ENCODE measurements at places on chromosomes 2 and 18. TPM values are rescaled to one million over a fixed set of nuclear protein-coding genes. Genes with fewer than 3 reads are reported as not detected.

CCDC148 gene
- 1.4 TPM for total RNA-seq

DNA sequence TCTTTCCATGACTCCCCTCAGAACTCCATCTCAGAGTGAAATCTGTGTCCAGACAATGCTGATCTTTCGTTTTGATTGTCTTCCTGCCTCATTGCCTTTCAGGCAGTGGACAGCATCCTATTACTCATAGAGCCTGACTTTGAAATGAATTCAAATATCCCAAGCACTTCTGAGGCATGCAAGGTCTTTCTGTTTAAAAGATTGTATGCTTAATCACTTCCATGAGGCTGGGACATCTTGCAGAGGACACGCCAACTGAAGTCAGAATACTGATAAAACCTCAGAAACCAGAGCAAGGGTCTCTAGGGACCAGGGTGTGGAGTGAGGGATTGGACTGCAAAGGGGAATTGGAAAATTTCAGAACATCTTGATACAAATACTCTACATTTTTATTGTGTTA, 836.5 kb upstream of the ID2 start:
- no peak overlapping the region for H3K4me3 ChIP-seq
- no peak overlapping the region for H3K27ac ChIP-seq
- no peak for DNase-seq
- H3K4me1 ChIP-seq: peaks cover 15% of the 10 kb centered on the region
- no peaks in the 10 kb centered on the region for H3K27me3 ChIP-seq

- no peaks in the 10 kb centered on the region for H3K27me3 ChIP-seq
- H3K27ac ChIP-seq: no peak overlapping the region
- peaks cover 3% of the 10 kb centered on the region for H3K36me3 ChIP-seq
- DNase-seq: no peak
Measured at GRCh38 chr2:45394842-45395241, 216.2 kb downstream of the SRBD1 start.

DNA sequence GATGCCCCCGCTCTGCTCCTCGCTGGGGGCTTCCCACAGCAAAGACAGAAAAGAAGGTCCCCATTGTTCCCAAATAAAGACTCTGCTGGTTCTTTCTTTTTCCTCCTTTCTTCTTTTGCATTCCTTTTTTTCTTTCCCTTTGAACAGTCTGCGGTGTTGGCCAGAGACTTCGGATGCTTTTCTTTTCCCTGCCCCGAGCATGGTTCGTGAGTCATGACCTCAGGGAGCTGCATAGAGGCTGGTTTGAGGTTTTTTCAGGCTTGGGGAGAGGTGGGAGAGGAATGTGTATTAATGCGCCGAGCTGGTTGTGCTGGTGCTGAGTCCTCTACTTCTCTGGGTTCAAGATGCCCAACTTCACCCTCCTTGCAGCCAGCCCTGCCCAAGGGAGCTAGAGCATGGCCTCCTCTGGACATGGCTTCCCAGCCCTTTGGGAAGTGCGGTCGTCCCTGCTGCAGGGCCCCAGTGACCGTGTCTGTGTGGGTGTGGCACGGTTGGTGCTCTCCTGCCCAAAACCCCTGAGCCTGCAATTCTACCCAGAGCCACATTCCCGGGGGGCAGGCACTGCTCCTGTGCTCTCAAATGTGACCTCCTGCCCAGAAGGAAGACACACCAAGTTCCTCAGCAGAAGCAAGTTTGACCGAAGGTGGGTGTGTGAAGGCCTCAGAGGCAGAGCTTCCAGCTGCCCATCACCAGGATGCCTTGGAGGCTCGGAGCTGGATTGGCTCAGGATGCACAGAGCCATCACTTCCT, 9.0 kb upstream of the ARHGEF4 start:
- H3K4me3 ChIP-seq: peak overlapping the region; percentile 69
- no peaks in the 10 kb centered on the region for H3K27me3 ChIP-seq
- DNase-seq: no peak
- H3K36me3 ChIP-seq: no peaks in the 10 kb centered on the region
- peak overlapping the region; percentile 3 for H3K27ac ChIP-seq
- H3K4me1 ChIP-seq: peaks cover 65% of the 10 kb centered on the region

GRCh38 chr2:221176667-221177066, 395.4 kb downstream of the EPHA4 start:
- no peak overlapping the region for H3K27ac ChIP-seq
- DNase-seq: no peak
- no peaks in the 10 kb centered on the region for H3K36me3 ChIP-seq
- H3K4me3 ChIP-seq: no peak overlapping the region

- H3K4me3 ChIP-seq: no peak overlapping the region
- no peak for DNase-seq
- no peak overlapping the region for H3K27ac ChIP-seq
- H3K36me3 ChIP-seq: no peaks in the 10 kb centered on the region
- no peaks in the 10 kb centered on the region for H3K27me3 ChIP-seq
- no peaks in the 10 kb centered on the region for H3K4me1 ChIP-seq
Measured at GRCh38 chr2:40085786-40086185, 306.7 kb upstream of the THUMPD2 start.

DNA sequence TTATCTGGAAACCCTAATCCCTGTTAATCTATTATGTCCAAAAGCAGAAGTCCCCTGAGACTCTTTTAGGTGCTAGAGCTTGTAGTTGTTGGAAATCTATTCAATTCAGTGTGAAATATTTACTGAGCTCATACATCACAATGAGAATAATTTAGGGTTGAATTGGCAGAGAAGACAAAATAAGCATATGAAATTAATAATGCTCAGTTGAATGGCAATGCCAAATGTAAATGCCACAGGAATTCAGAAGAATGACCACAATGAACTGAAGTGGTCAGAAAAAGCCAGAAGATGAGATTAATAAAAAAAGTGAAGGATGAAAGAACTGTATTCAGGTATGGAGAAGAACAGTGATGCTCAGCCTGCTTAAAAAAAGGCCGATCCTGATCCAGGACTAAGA, 8.0 kb upstream of the STAT4 start:
- no peak overlapping the region for H3K27ac ChIP-seq
- no peak overlapping the region for H3K4me3 ChIP-seq
- H3K4me1 ChIP-seq: no peaks in the 10 kb centered on the region
- peaks cover 2% of the 10 kb centered on the region for H3K36me3 ChIP-seq

GRCh38 chr18:36464126-36464651, 166.7 kb downstream of the FHOD3 start:
- no peak overlapping the region for H3K4me3 ChIP-seq
- H3K36me3 ChIP-seq: no peaks in the 10 kb centered on the region
- peak overlapping the region; percentile 1 for H3K27ac ChIP-seq

DNA sequence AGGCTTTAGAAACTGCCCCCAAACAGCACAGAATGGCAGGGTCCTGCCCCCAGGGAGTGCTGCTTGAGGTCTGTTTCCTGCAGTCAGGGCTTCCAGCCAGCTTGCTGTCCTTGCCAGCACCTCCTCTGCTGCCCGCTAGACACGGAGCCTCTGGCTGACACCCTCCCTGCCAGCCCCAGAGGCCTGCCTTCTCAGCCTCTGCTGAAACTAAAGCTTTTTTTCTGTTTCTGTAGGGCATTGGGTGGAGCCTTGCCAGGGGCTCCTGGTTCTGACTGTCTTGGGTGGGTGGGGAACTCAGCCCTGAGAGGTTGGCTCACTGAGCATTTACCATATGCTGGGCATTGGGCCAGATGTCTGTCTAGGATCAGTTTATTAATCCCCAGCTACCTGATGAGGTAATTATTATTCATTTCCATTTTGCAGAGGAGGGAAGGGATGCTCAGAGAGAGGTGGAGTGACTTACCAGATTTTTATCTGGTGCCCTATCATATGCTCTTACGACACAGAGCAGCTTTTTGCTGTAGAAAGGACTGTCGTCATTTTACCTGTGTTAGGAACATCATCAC, 35.4 kb downstream of the INPP4A start:
- no peak overlapping the region for H3K4me3 ChIP-seq
- no peak overlapping the region for H3K27ac ChIP-seq
- no peaks in the 10 kb centered on the region for H3K36me3 ChIP-seq
- DNase-seq: no peak
- H3K4me1 ChIP-seq: peaks cover 10% of the 10 kb centered on the region

GRCh38 chr2:99933894-99934650, 208.3 kb downstream of the AFF3 start:
- H3K27ac ChIP-seq: no peak overlapping the region
- no peak overlapping the region for H3K4me3 ChIP-seq
- no peak for DNase-seq
- H3K36me3 ChIP-seq: peaks cover 8% of the 10 kb centered on the region
- no peaks in the 10 kb centered on the region for H3K27me3 ChIP-seq
- no peaks in the 10 kb centered on the region for H3K4me1 ChIP-seq

DNA sequence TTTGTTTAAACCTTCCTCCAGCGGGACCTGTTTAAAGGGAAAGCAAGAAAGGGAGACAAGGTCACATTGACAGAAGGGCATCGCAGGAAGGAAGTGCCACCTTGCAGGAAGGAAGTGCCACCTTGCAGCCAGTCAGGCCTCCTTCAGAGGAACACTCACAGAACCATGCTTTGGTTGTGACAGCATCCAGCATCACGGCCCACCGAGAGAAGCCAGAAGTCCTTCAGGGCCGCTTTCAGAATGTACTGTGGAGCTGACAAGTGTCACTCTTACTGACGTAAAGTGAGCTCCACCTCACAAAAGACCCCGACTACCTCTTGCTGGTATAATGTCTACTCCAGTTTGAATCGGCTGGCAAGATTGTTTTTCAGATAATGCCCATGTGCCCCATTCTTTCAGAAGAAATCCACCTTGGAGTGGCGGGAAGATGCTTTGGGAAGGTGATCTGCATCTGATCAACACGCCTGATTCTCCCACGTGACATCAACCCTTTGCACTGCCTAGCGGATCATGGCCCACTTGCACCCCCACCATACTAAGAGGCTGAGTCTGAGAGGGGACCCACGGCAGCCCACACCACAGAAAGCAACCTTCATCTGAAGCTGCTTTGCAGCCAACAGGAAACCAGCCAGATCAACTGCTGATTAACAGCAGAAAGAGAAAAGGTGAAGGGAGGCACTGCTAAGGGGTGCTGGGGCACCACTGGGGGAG, 99.8 kb downstream of the UXS1 start:
- H3K27ac ChIP-seq: no peak overlapping the region
- H3K4me1 ChIP-seq: no peaks in the 10 kb centered on the region
- DNase-seq: no peak
- no peak overlapping the region for H3K4me3 ChIP-seq
- no peaks in the 10 kb centered on the region for H3K27me3 ChIP-seq

DNA sequence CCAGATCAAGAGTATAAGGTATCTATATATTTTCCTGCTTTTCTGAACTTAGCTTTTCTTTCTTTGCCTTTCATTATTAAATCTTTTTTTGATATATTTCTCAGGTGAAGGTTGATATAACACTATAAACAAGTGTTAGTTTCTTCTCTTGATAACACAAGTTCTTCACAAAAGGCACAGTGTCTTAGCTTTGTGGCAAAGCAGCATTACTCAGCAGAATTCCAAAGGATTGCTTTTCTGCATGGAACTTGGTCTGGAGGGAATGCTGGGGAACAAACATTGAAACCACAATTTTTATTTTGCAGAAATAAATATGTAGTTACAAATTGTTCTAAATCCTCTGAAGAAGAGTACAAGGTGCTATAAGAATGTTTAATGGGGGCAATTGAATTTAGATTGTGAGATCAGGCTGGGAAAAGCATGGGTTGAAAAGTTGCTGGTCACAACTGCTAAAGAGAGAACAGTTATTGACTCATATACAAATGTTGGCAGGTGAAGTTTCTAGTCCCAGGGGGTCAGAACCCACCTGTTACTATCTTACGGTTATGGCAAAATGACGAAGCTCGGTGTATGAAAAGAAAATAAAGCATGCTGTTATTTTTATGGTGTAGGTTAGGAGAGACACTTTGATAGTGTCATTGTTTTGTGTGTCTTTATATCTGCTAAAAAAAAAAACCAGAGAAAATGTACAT, 68.2 kb downstream of the UBR3 start:
- H3K27ac ChIP-seq: peak overlapping the region; percentile 31
- no peak overlapping the region for H3K4me3 ChIP-seq
- H3K36me3 ChIP-seq: peaks cover 9% of the 10 kb centered on the region

SATB2 gene
- total RNA-seq: 9.2 TPM

SERPINB11 gene
- not detected for total RNA-seq

DNA sequence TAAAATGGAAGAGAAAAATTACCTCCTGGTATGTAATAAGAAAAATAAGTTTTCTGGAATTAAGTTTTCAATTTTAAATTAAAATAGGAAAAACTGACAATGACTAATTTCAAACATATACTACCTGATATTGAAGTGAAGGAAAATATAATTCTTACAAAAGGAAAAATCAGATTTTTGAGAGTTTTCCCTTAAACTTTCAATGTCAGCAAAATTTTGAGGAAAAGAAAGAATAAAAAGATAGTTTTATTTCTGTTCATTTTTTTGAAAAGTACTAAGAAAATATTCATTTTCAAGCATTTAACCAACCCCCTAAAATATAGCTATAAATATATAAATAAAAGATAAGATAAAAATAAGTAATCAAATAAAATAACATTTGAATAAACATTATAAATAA, 87.1 kb downstream of the TMX3 start:
- no peaks in the 10 kb centered on the region for H3K27me3 ChIP-seq
- H3K4me3 ChIP-seq: no peak overlapping the region
- no peaks in the 10 kb centered on the region for H3K36me3 ChIP-seq
- no peaks in the 10 kb centered on the region for H3K4me1 ChIP-seq
- H3K27ac ChIP-seq: no peak overlapping the region

MOCOS gene
- 2.6 TPM for total RNA-seq

- H3K36me3 ChIP-seq: no peaks in the 10 kb centered on the region
- no peak overlapping the region for H3K27ac ChIP-seq
- H3K27me3 ChIP-seq: no peaks in the 10 kb centered on the region
- H3K4me1 ChIP-seq: no peaks in the 10 kb centered on the region
- no peak overlapping the region for H3K4me3 ChIP-seq
Measured at GRCh38 chr18:51425889-51426288, 228.4 kb upstream of the MEX3C start.

DNA sequence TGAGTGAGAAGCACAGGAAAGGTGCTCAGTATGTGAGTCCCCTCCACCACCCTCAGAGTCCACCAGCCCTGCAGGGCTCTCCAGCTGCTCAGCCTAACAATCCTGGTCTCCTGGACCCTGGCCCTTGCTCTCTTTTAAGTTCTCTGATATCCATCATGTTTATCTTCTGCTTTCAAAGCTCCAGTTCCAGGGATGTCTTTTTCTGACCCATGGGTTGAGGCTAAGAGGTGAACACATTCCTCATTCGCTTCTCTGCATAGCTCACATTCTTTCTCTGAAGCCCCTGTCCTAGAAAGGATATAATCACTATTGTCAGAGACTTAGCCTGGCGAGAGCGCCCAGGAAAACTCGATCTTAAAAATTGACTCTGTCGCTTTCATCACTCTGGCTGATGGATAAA, 86.4 kb downstream of the ARL4C start:
- no peak overlapping the region for H3K4me3 ChIP-seq
- no peaks in the 10 kb centered on the region for H3K36me3 ChIP-seq
- DNase-seq: no peak
- peaks cover 1% of the 10 kb centered on the region for H3K27me3 ChIP-seq
- H3K27ac ChIP-seq: no peak overlapping the region

- no peak overlapping the region for H3K4me3 ChIP-seq
- H3K27me3 ChIP-seq: no peaks in the 10 kb centered on the region
- no peak overlapping the region for H3K27ac ChIP-seq
- no peak for DNase-seq
- H3K36me3 ChIP-seq: no peaks in the 10 kb centered on the region
Measured at GRCh38 chr2:189386741-189387140, 54.5 kb upstream of the WDR75 start.
